NK-92 treated with Interleukin-12 subunit alpha and Interleukin-12 subunit beta, amount 100 ng/mL, for 24 hours (cell line): ENCODE measurements at places on chromosomes 5 and 9.

DNA sequence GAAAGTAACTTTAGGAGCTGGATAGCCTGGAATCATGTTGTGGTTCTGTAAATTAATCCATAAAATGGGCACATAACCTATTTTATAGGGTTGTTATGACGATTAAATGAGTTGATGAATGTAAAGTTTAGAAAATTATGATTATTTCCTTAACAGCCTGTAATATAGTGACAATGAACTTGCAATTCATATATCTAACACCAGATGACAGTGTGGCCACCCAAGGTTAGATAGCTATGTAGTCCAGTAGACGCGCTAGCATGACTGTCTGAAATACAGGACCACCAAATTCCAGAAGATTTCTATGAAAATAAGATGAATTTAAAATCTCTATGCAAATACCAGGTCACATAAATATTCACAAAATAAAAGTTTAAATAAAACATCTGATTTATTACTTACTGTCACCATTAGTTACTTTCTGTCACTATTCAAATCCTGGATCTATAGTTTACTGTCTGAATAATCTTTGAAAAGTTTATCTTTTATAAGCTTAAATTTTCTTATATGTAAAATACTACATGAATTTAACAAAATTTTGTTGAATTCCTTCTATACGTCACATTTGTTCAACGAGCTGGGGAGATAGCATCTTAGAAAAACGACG, 26.1 kb upstream of the MACIR start:
- DNase-seq, result no peak

- no peak for DNase-seq
Observed at GRCh38 chr9:134858051-134858841, 22.4 kb upstream of the FCN2 start.

DNA sequence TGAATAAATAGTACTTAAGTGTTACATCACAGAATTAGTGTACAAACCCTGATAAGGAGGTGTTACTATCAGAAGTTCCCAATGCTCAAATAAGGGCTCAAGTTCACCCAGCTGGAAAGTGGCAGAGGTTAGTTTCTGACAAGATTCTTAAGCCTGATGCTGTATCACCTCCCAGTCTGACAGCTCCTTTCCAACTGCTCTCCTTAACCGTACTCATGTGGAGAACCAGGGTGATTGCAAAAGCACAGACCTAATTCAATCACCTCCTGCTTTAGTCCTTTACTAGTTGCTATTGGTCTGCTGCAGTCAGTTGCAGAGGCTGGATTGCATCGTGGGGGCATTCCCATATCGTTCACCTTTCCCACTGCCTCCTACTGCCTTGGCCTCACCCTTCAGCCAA, 100.4 kb upstream of the ZNF618 start:
- no peak for DNase-seq

- DNase-seq, result no peak
Observed at GRCh38 chr9:93107151-93107824, 11.3 kb downstream of the CARD19 start.

DNA sequence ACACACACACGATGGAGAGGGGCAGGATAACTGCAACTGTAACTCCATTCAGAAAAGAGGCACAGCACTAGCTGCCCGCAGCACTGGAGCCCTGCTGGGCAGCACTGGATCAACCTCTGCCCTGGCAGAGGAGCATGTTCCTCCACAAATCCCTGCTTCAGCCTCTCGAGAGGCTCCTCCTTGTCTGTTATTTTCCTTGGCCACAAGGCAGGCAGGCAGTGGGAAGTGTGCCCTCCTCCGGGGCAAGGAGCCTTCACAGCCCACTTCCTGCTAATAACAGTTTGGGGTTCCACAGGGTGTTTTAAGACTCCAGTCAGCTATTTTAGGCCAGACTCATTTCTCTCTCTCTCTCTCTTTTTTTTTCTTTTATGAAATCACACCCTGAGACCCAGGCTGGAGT, 11.8 kb downstream of the FXN start:
- no peak for DNase-seq

DNA sequence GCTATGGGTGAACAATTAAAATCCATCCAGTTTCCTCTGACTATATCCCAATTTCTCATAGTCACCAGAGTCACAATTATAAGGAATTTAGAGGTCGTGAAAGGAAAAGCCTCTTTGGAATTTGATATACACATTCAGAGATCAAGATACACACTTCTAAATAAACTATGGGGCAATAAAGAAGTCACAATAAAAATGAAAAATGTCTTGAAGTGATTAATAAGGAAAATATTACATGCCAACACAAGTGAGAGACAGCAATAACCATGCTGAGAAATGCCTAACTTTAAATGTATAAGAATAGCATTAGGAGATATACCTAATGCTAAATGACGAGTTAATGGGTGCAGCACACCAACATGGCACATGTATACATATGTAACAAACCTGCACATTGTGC, 54.9 kb upstream of the ADAMTS19 start:
- no peak for DNase-seq

GRCh38 chr9:118316831-118317343, 612.7 kb downstream of the TLR4 start:
- no peak for DNase-seq

- DNase-seq, result no peak
Observed at GRCh38 chr5:139137697-139138096, 60.5 kb downstream of the SIL1 start.

DNA sequence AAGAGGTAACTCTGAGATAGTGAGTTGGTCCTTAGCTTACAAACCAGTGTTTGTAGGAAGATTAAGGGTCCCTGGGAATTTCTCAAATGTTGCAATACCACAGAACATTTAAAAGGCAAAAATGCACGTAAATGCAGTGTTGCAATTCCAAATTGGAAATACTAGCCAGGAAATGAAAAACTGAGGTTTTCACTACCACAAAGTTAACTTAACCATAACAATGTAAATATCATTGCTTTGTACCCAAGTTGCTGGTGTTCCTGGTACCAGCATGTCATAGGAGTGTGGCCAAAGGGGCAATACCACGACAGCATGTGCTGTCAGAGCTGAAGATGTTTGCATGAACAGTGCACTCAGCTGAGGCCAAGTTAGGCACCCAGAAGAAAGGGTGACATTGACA, 382.9 kb downstream of the GLIS3 start:
- DNase-seq, result no peak

- no peak for DNase-seq
Observed at GRCh38 chr5:96381526-96381925, 51.5 kb downstream of the PCSK1 start.
